ENCODE measurements at places on chromosomes 7 and 10. TPM values are rescaled to one million over a fixed set of nuclear protein-coding genes. Genes with fewer than 3 reads are reported as not detected.
A peak's percentile ranks its signal among the peaks of the same experiment; 100 is the strongest.

- no peaks in the 10 kb centered on the region for H3K4me1 ChIP-seq
- H3K4me3 ChIP-seq, result no peak overlapping the region
- peaks cover 29% of the 10 kb centered on the region for H3K27me3 ChIP-seq
- H3K36me3 ChIP-seq, result no peaks in the 10 kb centered on the region
- DNase-seq, result no peak
Measured at GRCh38 chr10:77613476-77614130, 24.0 kb downstream of the KCNMA1 start.

The TEX47 gene
- total RNA-seq, result not detected

GRCh38 chr10:116044801-116045248 is 228.2 kb downstream of the GFRA1 start:
- no peak for DNase-seq
- no peak overlapping the region for H3K4me3 ChIP-seq
- H3K27me3 ChIP-seq, result no peaks in the 10 kb centered on the region
- H3K4me1 ChIP-seq, result no peaks in the 10 kb centered on the region
- H3K36me3 ChIP-seq, result no peaks in the 10 kb centered on the region
- H3K27ac ChIP-seq, result no peak overlapping the region

GRCh38 chr7:44395067-44395466 is 69.7 kb upstream of the CAMK2B start:
- H3K4me3 ChIP-seq, result no peak overlapping the region
- H3K4me1 ChIP-seq, result no peaks in the 10 kb centered on the region
- DNase-seq, result no peak
- peaks cover 9% of the 10 kb centered on the region for H3K36me3 ChIP-seq

- no peak overlapping the region for H3K27ac ChIP-seq
- H3K27me3 ChIP-seq, result no peaks in the 10 kb centered on the region
- H3K36me3 ChIP-seq, result no peaks in the 10 kb centered on the region
Measured at GRCh38 chr7:51224811-51225595, 91.6 kb downstream of the COBL start.

- H3K4me3 ChIP-seq, result peak overlapping the region; percentile 48
- DNase-seq, result no peak
- H3K27ac ChIP-seq, result peak overlapping the region; percentile 24
- H3K27me3 ChIP-seq, result no peaks in the 10 kb centered on the region
- H3K36me3 ChIP-seq, result peaks cover 18% of the 10 kb centered on the region
Measured at GRCh38 chr7:17131060-17131345, 167.4 kb upstream of the AHR start.

The INSIG1 gene
- 83.9 TPM for total RNA-seq
